ENCODE measurements at places on chromosomes 2 and 18.

DNA sequence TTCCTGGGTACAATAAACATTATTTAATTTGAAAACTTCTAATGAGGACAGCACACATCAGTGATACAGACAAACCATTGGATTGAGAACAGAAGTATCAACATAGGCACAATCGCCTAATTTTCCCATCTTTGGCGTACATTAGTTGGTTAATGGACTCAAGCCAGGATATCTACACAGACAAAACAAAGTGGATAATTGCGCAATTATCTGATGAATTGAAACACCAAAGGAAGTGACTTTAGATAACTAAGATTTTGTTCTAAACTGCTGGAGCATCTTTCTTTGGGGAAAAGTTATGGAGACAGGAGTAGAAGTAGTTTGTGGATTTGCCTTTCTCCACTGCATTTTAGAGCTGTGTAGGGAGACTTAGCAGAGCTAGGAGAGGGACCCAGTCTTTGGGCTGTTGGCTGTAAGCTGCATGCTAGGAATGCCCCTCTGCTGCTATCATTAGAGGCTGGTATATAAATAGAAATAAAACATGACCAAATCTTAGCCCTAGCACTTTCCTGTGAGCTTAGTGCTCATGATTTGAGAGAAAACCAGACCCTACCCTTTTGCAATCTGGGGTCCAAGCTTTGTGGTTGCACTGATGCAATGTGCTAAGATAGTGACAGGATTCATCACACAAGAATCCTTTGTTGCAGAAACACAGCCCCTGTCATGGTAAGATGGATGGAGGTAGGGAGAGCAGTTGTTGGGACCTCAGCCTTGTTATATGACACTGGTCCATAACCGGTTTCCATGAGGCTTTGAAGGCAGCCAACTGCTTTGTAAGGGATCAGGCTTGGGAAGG is 264.5 kb upstream of the PIK3C3 start:
- H3K27me3 ChIP-seq = no peaks in the 10 kb centered on the region
- no peak overlapping the region for H3K4me3 ChIP-seq
- no peaks in the 10 kb centered on the region for H3K4me1 ChIP-seq
- no peak for DNase-seq
- no peaks in the 10 kb centered on the region for H3K36me3 ChIP-seq

- DNase-seq = no peak
- no peak overlapping the region for H3K27ac ChIP-seq
- no peak overlapping the region for H3K4me3 ChIP-seq
- no peaks in the 10 kb centered on the region for H3K4me1 ChIP-seq
- no peaks in the 10 kb centered on the region for H3K27me3 ChIP-seq
These were observed 119.3 kb downstream of the PRKCE start for GRCh38 chr2:45770811-45771210.

GRCh38 chr2:215970425-215970824 is 42.9 kb downstream of the MREG start:
- H3K4me1 ChIP-seq = peaks cover 4% of the 10 kb centered on the region
- DNase-seq = no peak
- H3K36me3 ChIP-seq = no peaks in the 10 kb centered on the region
- H3K27ac ChIP-seq = no peak overlapping the region
- no peaks in the 10 kb centered on the region for H3K27me3 ChIP-seq

DNA sequence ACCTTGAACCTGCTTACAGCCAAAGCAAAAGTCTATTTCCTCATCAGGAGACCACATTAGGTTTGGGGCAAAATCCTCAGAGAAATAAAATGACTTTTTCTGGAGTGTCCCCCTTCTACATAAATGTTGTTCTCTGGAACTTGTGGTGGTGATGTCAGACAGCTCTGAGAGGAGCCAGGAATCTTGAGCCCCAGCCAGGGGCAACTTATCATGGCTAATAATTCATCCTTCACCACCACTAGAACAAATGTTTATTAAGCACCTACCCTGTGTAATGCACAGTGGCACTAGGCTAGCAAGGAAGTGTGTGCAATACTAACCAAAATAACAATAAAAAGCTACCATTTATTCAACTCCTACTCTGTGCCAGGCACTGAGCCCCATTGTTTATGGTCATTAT is 9.0 kb upstream of the BMP10 start:
- no peak overlapping the region for H3K4me3 ChIP-seq
- no peaks in the 10 kb centered on the region for H3K27me3 ChIP-seq
- no peaks in the 10 kb centered on the region for H3K4me1 ChIP-seq
- no peak for DNase-seq
- no peaks in the 10 kb centered on the region for H3K36me3 ChIP-seq

GRCh38 chr18:62578980-62579511 is 56.2 kb downstream of the ZCCHC2 start:
- H3K4me3 ChIP-seq = no peak overlapping the region
- peaks cover 44% of the 10 kb centered on the region for H3K36me3 ChIP-seq
- no peaks in the 10 kb centered on the region for H3K27me3 ChIP-seq
- DNase-seq = no peak
- H3K27ac ChIP-seq = no peak overlapping the region

- peaks cover 98% of the 10 kb centered on the region for H3K36me3 ChIP-seq
- no peak overlapping the region for H3K27ac ChIP-seq
- DNase-seq = no peak
- no peaks in the 10 kb centered on the region for H3K4me1 ChIP-seq
- H3K4me3 ChIP-seq = no peak overlapping the region
These were observed 14.4 kb downstream of the DDX18 start for GRCh38 chr2:117828870-117829269.

DNA sequence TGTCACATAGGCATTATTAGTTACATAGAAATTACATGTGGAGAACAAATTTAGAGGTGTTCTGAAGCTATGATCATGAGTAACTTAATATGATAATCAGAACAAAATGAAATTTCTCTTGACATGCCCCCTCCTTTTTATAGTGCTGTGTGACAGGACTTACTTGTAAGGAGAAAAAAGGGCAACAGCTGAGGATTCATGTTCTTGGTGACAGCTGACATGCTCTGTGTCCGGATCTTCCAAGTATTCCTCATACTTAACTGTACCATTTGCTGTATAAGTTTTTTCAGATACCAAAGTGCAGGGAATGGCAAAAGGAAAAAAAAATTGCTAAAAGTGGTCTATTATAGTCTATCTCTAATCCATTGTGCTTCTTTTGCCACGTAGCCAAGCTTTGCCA is 3.5 kb upstream of the MYL1 start:
- no peak for DNase-seq
- H3K4me3 ChIP-seq = no peak overlapping the region
- H3K27ac ChIP-seq = no peak overlapping the region
- H3K4me1 ChIP-seq = no peaks in the 10 kb centered on the region

DNA sequence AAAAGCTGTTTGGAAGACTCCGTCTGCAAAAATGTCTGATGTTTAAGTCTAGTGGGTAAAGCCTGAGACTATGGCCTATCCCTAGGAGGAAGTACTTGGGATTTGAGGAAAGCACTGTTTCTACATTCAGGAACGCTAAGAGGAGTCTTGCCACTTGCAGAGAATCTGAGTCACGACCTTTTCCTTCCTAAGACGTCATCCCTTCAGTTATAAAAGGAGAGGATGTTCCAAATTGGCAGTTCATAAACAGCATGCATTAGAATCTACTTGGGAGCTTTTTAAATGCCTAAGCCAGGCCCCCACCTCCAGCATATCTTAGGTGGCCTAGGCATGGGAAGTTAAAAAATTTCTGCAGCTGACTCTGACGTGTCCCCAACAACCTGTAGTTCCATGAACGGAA is 125.9 kb downstream of the TTC32 start:
- H3K27me3 ChIP-seq = no peaks in the 10 kb centered on the region
- no peak overlapping the region for H3K27ac ChIP-seq
- H3K4me3 ChIP-seq = no peak overlapping the region
- no peak for DNase-seq

DNA sequence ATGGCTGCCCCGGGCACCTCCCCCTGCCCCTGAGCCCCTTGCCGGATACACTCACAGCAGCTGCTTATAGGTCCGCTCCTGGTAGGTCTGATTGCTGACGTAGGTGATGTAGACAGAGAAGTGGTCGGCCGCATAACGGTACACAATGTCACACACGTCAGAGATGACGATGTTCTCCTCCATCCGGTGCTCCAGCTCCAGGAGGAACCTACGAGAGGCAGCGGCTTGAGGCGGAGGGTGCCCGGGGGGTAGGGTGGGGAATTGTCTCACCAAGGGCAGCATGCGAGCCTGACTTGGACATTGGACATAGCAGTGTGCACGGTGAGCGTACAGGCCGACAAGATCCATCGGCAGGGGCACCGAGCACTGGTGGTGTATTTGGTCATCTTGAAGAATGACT is 22.8 kb downstream of the SNORC start:
- no peak overlapping the region for H3K4me3 ChIP-seq
- H3K4me1 ChIP-seq = no peaks in the 10 kb centered on the region
- H3K36me3 ChIP-seq = no peaks in the 10 kb centered on the region
- no peak overlapping the region for H3K27ac ChIP-seq

- H3K27ac ChIP-seq = no peak overlapping the region
- H3K4me1 ChIP-seq = no peaks in the 10 kb centered on the region
- DNase-seq = no peak
- H3K36me3 ChIP-seq = no peaks in the 10 kb centered on the region
These were observed 270.7 kb upstream of the HDAC4 start for GRCh38 chr2:239671471-239671870.

DNA sequence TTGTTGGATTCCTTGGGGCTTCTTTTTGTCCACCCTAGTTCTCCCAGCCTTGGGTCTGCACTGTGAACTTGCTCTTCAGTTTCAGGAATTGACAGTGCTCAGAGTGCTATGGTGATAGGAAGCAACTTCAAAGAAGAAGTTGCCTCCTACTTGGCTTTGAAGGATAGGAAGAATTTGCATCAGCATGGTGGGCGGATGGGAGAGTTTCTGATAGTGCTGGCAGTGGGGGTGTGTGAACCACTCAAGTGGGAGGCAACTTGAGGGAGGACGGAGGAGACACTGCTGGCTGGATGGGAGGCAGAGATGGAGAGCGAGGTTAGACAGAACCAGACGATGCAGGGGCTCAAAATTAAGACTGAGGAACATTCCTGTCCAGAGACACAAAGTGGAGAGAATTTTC is 164.4 kb upstream of the SKOR2 start:
- H3K4me1 ChIP-seq = no peaks in the 10 kb centered on the region
- no peak overlapping the region for H3K27ac ChIP-seq
- H3K4me3 ChIP-seq = no peak overlapping the region
- H3K36me3 ChIP-seq = no peaks in the 10 kb centered on the region

GRCh38 chr2:178271629-178272333 is 77.5 kb downstream of the OSBPL6 start:
- no peak overlapping the region for H3K4me3 ChIP-seq
- H3K4me1 ChIP-seq = no peaks in the 10 kb centered on the region
- peak; percentile 90 for DNase-seq
- peak overlapping the region; percentile 57 for H3K27ac ChIP-seq
- H3K27me3 ChIP-seq = no peaks in the 10 kb centered on the region

- no peaks in the 10 kb centered on the region for H3K27me3 ChIP-seq
- DNase-seq = no peak
- H3K4me1 ChIP-seq = no peaks in the 10 kb centered on the region
- no peak overlapping the region for H3K27ac ChIP-seq
- H3K4me3 ChIP-seq = no peak overlapping the region
These were observed 6.4 kb upstream of the SPATS2L start for GRCh38 chr2:200300065-200300464.

DNA sequence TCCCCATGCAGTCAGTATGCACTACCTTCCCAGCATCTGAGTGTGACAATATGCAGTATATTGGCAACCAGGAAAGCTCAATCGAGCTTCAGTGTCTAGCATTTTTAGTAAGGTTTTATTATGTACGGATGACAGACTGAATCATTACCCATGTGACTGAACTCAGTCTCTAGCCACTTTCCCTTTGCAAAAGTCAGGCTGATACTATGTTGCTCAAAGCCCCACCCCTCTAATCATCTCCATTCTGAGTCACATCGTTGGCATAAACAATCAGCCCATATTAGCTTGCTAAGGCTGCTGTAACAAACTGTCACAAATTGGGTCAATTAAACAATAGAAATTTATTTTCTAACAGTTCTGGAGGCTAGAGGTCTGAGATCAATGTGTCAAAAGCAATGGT is 25.8 kb upstream of the SRD5A2 start:
- DNase-seq = no peak
- no peak overlapping the region for H3K4me3 ChIP-seq
- no peak overlapping the region for H3K27ac ChIP-seq
- no peaks in the 10 kb centered on the region for H3K27me3 ChIP-seq

Measured in tibial artery (tissue), 4 donors.